ENCODE measurements at places on chromosomes 4 and X. TPM values are rescaled to one million over a fixed set of nuclear protein-coding genes. Genes with fewer than 3 reads are reported as not detected.

DNA sequence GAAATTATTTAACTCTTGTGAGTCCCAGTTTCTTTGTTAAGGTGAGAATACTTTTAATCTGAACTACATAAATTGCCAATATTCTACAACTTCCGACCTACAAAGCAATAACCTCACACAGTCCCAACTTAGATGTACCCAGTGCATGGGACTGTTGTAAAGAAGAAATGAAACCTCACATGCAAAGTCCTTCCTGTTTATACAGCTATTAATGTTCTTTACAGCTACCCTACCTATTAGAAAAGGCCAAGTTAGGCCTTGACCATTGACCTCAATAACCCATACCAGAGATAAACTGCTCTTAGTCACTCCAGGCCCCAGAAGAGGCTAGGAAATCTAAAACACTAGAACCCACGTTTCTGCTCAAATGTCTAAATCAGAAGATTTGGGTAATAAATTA, 920.1 kb upstream of the TENM3 start:
- no peak for DNase-seq

Gene TKTL2
- total RNA-seq: not detected

GRCh38 chr4:78845472-78845871, 69.3 kb downstream of the BMP2K start:
- DNase-seq: no peak

Gene GPR119
- total RNA-seq: not detected

Gene GPRIN3
- 3.8 TPM for total RNA-seq

- no peak for DNase-seq
Measured at GRCh38 chr4:64598066-64598465, 188.8 kb upstream of the TECRL start.

Gene UGT2B10
- total RNA-seq: not detected

DNA sequence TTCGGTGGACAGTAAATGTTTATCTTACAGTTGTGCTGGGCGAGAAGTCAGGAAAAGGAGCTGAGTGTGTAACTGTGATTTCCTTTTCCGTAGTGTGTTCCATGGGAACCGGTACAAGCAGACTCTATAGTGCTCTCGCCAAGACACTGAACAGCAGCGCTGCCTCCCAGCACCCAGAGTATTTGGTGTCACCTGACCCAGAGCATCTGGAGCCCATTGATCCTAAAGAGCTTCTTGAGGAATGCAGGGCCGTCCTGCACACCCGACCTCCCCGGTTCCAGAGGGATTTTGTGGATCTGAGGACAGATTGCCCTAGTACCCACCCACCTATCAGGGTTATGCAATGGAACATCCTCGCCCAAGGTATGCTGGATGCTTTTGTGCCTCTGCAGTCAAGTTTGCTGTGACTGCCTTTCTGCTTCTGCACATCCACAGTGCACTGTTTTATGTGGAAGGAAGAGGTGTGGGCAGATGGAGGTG, 27.4 kb downstream of the NOCT start:
- no peak for DNase-seq

DNA sequence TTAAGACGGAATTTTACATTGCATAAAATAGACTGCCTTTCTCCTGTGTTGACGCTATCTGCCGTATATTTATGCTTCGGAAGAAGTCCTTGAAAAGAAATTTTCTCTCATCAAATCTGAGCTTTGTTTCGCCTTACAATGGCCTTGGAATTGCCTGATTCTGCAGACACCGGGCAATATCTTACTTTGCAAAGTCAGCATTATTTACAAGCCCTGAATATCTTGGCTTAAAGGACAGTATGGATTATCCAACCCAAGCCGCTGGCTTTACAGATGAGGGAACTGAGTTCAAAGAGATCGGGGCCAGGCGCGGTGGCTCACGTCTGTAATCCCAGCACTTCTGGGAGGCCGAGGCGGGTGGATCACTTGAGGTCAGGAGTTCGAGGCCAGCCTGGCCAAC, 1.1 kb upstream of the MANBA start:
- DNase-seq: no peak

- DNase-seq: no peak
Measured at GRCh38 chr4:112316360-112316759, 19.2 kb downstream of the ALPK1 start.

Gene NSG1
- total RNA-seq: 13.3 TPM

Gene CHRNA9
- 1.2 TPM for total RNA-seq

GRCh38 chr4:189177130-189177529, 763.5 kb upstream of the FRG1 start:
- no peak for DNase-seq

DNA sequence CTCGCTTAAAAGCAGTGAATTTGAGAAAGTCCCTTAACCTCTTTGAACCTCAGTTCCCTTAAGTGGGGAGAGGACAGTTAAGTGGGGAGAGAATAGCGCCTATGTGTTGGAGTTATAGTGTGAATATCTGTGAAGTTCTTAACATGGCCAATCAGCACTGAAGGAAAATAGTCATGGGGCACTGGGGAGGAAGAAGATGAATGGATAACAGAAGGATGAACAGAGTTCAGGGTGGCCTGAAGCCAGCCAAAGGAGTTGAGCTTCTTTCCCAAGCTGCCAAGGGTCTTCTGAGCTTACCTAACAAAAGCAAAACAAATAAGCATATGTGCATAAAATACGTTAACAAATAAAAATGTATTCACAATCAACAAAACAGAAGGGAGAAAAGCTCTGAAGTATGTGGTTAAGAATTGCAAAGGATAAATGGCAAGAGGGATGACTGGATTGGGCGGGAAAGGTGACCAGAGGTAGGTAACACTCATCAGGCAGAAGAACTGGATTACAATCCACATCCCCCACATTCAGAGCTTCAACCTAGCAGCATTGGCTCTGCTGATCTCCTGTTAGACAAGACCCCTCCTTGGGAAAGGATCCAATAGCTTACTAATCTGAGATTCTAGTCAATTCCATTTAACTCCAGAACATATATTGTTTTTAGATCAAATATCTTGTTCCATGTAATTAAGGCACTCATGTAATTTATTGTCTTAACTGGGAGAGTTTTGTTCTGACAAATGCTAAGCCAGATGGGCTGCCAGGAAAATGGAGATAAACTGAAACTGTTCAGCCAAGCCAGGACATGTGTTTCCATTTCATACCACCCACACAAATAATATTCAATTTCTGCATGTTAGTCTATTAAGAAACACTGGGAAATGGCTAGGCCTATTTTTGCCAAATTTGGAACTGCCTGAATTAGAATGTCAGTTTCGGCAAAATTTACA, 221.2 kb downstream of the LDB2 start:
- DNase-seq: peak; percentile 89

Gene KLHL13
- total RNA-seq: 19.9 TPM

Gene HSPA4L
- total RNA-seq: 8.8 TPM

DNA sequence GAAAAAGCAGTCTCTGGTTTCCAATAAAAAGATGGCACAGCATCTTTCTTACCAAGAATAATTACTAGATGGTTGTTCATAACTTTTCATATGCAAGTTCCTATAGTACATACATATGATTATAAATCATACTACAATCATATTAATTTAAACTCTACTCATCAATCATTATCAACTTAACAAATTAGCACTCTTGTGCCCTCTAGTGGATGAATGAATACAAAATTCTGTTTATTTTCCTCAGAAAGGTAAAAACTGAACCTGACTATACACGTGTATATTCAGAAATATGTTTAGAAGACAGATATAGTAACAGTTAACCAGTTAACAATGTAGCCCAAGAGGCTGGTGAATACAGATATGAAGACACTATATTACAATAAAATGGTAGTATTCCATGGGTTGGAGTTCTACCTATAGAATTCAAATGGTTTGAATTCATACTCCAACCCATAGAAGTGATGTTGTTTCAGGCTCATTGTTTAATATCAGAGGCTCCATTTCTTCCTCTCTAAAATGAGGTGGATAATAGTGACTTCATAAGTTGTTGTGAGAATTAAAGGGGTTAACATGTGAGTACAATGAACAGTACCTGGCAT, 100.0 kb downstream of the ADAMTS3 start:
- no peak for DNase-seq

Gene DOK7
- total RNA-seq: 0.99 TPM

GRCh38 chr4:114156371-114156770, 176.9 kb upstream of the ARSJ start:
- DNase-seq: no peak

Gene PSMD10
- total RNA-seq: 47.9 TPM

Gene COX7B2
- total RNA-seq: not detected

DNA sequence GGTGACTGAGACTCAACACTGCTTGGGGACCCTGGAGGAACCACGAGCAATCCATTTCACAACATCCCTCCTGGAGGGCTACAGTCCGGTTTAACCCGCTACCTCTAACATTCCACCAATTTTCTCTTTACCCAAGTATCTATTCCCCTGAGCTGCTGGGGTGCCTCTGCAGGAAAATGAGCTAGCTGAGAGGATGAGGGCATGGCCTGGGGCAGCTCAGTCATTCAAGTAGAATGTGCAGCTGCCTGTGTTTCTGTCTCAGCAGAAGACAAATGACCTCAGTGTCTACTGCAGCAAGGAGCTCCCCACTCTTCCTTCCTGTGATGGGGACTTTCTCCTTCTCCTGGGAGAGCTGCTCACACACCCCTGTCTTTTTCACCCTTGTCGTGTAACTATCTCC, 120.8 kb downstream of the ZNF518B start:
- no peak for DNase-seq

- DNase-seq: no peak
Measured at GRCh38 chrX:3779546-3779945, 66.1 kb upstream of the PRKX start.

GRCh38 chrX:71525316-71525715, 7.6 kb upstream of the OGT start:
- DNase-seq: no peak

Gene FGF5
- total RNA-seq: 0.10 TPM

Gene GAGE2A
- not detected for total RNA-seq

Gene RPA4
- total RNA-seq: 3.8 TPM

Gene CPZ
- 14.1 TPM for total RNA-seq

Gene CHIC2
- total RNA-seq: 35.9 TPM

GRCh38 chr4:94454405-94454804, 2.7 kb downstream of the PDLIM5 start:
- DNase-seq: peak; percentile 25

DNA sequence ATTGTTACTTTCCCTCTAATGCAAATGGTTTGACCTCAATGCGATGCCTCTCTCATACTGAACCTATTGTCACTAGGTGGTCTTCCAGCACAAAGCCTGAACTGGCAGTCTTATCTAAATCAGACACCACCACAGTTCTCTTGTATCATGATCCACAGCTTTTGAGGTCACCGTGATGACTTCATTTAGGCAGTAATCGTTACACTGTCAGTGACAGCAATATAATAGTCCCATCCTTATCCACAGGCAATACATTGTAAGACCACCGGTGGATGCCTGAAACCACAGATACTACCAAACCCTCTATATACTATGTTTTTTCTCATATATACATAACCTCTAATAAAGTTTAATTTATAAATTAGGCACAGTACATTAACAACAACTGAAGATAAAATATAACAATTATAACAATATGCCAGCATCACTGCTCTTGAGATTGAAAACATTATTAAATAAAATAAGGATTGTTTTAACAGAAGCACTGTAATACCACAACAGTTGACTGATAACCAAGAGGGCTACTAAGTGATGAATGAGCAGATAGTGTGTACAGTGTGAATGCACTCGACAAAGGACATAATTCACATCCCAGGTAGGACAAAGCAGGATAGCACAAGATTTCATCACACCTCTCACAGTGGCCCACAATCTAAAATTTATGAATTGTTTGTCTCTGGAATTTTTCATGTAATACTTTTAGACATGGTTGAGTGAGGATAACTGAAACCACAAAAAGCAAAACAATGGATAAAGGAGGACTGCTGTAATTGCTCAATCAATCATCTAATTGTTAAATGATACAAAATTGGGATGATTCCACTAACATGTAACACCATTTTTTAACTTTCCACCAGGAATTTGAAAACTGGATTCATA, 419.4 kb downstream of the CENPC start:
- DNase-seq: no peak

GRCh38 chrX:45806410-45807121, 605.9 kb upstream of the DIPK2B start:
- no peak for DNase-seq

DNA sequence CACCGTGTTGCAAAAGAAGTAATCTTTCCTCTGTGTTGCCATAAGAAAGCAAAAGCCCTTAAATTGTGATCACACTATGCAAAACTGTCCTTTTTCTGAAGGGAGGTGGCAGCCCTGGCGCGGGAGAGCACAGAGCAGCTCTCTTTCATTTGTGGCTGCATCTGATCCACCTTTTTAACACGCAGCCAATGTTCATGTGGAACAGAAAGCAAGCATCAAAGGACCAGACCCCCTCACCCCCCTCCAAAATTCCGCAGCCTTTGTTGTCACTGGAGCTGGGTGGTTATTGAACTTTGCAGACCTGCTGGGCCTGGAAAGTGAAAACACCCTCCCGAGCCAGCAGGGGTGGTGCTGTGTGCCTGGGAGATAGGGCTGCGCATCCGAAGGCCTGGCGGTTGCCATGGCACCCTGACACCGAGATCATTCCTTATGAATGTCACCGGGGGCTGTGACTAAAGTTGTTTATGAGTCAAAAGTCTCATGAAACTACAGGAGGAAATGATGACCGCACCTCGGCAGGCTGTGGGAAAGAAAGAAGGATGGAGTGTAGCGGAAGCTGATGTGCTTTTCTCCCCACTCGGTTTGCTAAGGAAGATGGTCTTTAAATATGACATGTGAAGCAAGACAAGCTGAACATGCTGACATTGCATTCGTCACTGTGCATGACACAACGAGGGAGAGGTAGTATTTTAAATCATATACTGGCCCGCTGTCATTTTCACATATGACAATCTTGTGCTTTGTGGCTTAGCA, 367.4 kb downstream of the UNC5C start:
- DNase-seq: no peak

GRCh38 chr4:176321589-176321988, 1.8 kb downstream of the SPCS3 start:
- no peak for DNase-seq

GRCh38 chrX:154432210-154432609, 3.7 kb downstream of the ATP6AP1 start:
- no peak for DNase-seq

GRCh38 chrX:119089619-119090018, 16.8 kb downstream of the CT47C1 start:
- DNase-seq: no peak

DNA sequence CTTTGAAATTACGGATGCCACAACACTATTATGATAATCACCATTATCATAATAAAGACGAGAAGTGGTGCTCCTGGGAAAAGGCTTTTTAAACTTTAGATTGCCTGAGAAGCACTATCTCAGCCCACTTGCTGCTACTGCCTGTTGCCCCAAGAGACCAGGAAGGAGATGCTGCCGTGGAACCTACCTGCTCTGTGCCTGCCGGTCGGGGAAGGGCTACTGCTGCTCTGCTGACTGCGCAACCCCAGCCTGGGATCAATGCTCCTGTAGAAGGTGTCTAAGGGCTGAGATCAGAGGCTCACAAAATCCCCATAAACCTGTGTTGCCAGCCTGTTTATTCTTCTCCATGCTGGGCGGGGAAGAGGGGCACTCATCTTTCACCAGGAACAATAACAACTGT, 145.3 kb upstream of the VCX3B start:
- DNase-seq: no peak

- DNase-seq: no peak
Measured at GRCh38 chr4:133149932-133150471, 908 bp downstream of the PCDH10 start.

GRCh38 chr4:139988863-139989765, 164.9 kb downstream of the MAML3 start:
- no peak for DNase-seq
